Tibial artery (tissue), 4 donors: ENCODE measurements at places on chromosomes 6 and 20.

- DNase-seq: no peak
These were observed 48.7 kb downstream of the EYA4 start for GRCh38 chr6:133289733-133290306.

- no peak for DNase-seq
These were observed 4.4 kb downstream of the SULF2 start for GRCh38 chr20:47780720-47781389.

- no peak for DNase-seq
These were observed 877 bp downstream of the ENPP4 start for GRCh38 chr6:46130666-46131065.

DNA sequence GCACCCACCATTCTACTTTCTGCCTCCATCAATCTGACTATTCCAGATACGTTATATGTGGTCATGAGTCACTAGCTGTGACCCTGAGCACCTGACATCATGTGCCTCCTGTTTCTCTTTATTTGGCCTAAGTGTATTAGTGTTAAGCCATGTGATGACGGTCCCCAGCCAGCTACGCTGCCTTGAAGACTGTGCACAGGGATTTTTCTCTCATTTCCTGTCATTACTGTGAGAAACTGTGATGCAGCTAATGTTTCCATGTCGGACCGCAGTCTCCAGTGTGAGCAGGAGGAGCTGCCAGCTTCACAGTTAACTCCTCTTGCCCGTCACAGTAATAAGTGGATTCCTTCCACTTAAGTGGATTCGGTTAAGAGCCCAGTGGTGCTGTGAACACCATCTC, 9.9 kb upstream of the SPATS1 start:
- DNase-seq: no peak

DNA sequence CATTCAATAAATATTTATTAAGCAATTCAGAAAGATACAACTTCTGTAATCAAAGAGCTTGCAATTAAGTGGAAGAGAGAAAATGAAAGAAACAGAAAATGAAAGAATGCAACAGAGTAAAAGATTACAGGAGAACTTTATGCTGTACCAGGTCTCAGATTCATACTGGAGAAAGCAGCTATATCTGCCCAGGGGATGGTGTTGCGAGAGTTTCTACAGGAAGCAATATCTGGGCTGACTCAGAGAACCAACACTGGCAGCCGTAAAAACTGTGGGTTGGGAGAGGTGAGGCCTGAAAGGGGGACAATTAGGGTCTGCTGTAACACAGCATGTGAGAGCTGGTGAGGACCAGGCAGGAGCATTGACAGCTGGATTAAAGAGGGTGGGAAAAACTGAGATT, 256.7 kb upstream of the TCF21 start:
- no peak for DNase-seq

GRCh38 chr6:155436981-155437749, 18.5 kb downstream of the NOX3 start:
- no peak for DNase-seq

- no peak for DNase-seq
These were observed 104.2 kb upstream of the DST start for GRCh38 chr6:56746767-56747504.

DNA sequence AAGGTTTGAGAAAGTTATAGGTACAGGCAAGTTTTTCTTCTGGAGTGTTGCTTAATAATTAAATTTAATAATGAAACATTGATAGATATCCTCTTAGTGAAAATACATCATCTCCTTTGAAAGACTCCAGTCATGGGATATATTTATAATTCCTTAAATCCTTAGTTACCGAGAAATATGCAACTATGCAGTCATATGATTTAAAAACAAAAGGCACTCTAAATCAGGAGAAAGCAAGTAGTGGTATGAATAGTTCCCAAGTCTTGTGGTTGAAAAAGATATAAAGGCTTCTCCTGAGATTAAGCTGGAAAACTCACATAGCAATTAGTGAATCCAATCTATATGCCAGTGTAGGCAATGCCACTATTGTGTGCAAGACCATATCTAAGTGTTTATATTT, 475.4 kb downstream of the EYS start:
- no peak for DNase-seq
